ENCODE measurements at places on chromosomes 12 and 14.

DNA sequence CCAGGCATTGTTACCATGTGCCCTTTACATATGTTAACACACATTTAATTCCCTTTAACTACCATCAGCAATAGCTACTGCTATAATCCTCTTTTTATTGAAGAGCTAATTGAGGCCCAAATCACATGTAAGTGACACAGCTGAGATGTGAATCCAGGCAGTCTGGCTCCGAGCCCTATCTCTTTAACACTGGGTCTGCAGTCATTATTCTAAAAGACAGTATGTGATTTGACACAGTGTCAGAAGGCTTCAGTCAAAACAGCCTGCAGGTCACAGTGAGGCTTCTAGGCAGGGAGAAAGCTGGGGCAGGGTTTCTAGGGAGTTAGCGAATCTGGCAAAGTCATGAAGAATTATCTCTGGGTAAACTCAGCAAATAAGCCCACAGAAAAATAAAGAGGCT, 148.2 kb downstream of the KIF21A start:
- DNase-seq: no peak

GRCh38 chr14:103074729-103075367, 9.2 kb upstream of the LBHD2 start:
- DNase-seq: no peak

DNA sequence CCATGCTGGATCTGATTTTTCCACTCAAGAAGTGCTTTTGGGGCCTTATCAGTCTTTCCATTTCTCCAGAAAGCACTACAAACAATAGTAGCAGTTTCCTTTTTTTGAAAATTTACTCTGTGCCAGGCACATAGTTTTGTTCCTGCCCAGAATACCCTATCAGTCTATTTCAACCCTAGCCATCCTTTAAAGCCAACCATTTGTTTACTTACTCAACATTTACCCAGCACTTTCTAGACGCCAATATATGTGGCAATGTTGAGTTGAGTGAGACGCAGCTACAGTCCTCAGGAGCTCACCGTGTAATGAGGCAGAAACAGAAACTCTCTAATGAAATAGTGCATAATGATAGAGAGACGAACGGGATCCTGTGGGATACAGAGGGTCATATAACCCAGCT, 32.9 kb upstream of the CHST11 start:
- DNase-seq: no peak

GRCh38 chr14:36462890-36463289, 57.1 kb downstream of the NKX2-1 start:
- no peak for DNase-seq

DNA sequence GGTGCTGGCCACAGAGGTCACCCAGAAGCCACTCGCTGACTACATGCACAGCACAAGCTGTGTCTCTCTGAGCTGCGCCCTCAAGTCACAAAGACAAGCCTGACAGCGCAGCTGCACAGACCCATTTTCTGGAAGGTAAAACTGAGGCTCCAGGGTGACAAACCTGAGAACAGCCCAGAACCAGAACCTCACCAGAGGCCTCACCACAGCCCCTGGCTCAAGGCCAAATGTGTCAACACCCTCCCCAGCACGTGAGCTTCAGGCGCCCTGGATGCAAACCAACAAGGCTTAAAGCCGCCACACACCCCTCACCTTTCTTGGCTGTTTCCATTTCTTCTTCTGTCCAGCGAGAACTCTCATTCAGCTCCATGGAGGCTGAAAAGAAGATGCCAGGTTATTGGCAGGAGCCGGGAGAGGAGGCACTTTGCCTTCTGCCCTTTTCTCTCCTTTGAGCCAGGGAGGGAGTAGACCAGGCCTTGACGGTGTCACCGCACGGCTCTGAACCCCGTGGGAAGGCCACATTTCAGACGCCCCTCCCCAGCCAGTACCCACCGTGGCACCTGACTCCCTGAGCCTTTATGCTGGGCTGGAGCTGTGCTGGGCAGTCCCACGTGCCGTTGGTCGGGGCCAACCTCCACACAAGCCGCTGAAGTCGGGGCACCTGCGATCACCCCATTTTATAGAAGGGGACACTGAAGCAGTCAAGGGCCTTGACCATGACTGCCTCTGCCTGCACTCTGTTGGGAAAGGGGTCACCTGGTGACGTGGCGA, 103.1 kb downstream of the RFLNA start:
- DNase-seq: no peak

DNA sequence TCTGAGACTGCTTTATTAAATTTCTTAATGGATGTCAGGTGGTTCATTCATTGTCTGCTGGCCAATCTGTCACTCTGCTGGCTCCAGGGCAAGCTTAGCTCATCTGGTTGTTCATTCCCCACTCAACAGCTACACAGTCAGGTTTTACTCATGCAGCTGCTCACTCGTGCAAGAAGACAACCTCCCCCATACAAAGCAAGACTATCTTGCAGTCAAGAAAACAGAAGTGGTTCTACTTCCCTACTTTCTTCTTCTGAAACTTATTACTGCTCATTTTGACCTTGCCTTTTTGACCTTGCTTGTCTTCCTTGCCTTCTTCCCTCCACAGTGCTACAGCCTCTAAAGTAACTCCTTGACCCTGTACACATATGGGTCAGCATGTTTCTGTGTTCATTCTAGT, 277.9 kb downstream of the SSPN start:
- no peak for DNase-seq

GRCh38 chr14:91573894-91574837, 64.1 kb upstream of the PPP4R3A start:
- DNase-seq: peak; percentile 58

- DNase-seq: no peak
Measured at GRCh38 chr12:24705216-24705615, 243.7 kb downstream of the BCAT1 start.

GRCh38 chr12:12563290-12563928, 746 bp upstream of the DUSP16 start:
- DNase-seq: no peak

- DNase-seq: no peak
Measured at GRCh38 chr14:36512585-36513003, 7.4 kb downstream of the NKX2-1 start.

DNA sequence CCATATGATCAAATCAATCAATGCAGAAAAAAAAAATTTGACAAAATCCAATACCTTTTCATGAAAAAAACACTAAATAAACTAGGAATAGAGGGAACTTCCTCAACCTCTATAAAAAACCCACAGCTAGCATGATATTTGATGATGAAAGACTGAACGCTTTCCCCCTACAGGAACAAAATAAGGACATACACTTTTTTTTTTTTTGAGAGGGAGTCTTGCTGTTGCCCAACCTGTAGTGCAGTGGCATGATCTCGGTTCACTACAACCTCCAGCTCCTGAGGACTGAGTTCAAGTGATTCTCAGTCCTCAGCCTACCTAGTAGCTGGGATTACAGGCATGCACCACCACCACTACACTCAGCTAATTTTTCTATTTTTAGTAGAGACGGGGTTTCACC, 17.9 kb upstream of the CAMKK2 start:
- no peak for DNase-seq

GRCh38 chr14:96002498-96002884, 36.7 kb upstream of the C14orf132 start:
- no peak for DNase-seq

DNA sequence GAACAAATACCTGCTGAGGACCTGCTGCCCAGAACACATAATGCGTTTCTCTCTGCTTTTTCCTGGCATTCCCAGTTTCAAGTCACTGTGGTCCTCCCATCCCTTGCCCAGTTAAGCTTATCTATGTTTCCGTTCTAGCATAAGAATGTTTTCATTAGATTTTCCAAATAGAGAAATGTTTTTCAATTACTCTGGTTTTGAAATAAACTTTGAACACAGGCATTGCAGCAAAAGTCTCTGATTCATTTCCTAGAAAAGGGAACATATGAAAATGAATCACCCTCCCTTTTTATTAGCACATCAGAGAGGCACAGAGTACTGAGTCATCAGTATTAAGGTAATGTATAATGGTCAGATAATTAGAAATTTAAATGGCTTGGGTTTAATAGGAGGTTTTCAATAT, 201.1 kb upstream of the TMEM260 start:
- no peak for DNase-seq

GRCh38 chr12:39138268-39138667, 232.9 kb upstream of the CPNE8 start:
- DNase-seq: no peak

DNA sequence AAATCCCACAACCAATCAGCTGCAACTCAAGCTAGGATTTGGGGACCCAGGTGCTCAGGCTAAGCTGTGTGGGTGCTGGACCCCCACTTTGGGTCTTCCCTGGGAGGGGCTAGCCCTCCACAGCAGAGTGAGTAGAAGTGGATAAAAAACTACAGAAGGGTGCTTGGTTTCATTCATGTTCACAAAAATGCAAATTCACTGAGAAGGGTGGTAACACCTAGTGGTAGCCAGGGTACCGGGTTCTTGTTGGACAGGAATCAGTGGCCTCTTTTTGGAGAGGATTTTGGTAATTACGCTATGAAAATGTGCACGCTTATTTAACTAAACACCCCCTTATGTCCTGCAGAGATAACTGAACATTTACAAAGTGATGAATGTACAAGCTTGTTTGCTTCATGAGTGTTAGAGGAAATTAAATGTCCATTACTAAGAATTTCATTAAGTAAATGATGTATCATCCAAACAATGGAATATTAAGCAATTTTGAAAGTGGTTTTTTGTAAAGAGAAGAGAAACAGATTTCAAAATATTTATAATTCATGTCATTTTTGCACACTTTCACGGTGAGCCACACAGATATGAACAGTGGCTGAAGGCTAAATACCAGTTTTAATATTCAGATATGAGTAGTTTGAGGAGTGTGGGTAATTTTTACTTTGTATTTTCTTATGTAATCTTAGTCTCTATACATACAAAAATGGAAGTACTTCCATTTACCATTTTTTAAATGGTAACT, 78.3 kb downstream of the DDX51 start:
- DNase-seq: no peak

- DNase-seq: no peak
Measured at GRCh38 chr14:100239211-100239839, 381 bp downstream of the YY1 start.

DNA sequence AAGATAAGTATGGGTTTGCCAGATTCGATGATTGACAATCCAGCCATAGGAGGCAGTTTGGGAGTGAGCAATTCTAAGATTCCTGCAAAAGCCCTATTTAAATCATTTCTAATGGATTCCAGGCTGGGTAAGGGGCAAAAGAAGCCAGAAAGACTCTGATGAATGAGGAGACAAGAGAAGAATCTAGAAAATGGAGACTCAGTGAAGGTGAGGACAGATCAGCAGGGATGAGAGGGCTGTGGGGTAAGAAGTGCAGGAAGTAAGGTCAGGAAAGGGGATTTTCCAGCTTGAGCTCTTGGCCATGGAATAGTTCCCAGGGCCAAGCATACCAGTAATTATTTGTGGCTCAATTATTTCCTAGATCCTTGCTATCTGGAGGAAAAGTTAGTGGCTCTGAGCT, 87.3 kb downstream of the TMX1 start:
- no peak for DNase-seq

DNA sequence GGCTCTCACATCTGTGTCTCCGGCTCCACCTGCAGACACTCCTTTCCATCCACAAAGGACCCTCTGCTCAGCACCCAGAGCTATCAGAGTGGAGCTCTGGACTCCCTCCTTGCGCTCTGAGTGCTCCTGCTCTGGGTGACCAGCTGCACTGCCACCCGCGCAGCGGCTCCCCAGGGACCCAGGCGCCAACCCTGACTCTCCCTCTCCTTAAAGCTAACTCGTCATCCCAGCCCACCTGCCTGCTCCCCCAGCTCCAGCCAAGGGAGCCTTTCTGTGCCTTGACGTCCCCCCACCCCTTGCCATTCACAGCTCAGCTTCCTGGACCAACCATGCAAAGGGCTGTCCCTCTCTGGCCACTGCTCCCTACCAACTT, 99.0 kb downstream of the SETD3 start:
- no peak for DNase-seq

- DNase-seq: no peak
Measured at GRCh38 chr12:8596561-8596960, 16.1 kb downstream of the AICDA start.

DNA sequence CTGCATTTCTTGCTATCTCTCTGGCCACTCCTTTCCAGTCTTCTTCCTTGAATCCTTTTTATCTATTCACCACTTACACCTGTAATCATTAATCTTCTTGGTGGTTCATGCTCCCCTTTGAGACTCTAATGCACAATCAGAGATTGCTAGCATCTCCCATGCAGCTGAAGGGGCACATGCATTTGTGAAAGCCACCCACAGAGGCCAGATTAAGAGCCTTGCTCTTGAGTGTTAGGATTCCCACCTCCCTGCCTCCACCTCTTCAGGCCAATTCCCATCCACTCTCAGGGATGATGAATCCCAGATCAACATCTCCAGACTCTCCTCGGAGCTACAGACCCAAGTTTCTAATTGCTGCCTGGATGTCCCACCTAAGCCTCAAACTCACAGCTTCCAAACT, 19.4 kb upstream of the KRT18 start:
- no peak for DNase-seq

- no peak for DNase-seq
Measured at GRCh38 chr12:1855241-1855640, 34.9 kb downstream of the LRTM2 start.

All from central memory CD4-positive, alpha-beta T cell (primary cell).